AG09319 (cell line): ENCODE measurements at places on chromosomes 1 and 21.

DNA sequence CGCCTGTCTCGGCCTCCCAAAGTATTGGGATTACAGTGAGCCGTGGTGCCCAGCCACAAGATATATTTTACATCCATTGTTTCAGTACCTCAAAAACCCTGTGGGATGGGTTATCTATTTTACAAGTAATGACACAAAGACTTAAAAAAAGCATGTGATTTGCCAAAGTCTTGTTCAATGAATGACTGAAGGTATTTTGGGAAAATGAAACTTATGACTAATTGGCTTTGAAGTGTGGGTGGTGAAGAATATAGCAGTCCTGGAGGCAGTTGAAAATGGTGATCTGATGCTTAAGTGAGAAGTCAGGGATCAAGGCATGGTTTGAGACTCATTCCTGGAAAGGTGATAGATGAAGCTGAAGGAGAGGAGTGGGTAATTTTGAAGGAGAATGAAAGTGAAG, 3.0 kb downstream of the SWT1 start:
- no peak for DNase-seq

GRCh38 chr1:101178688-101179491, 57.9 kb upstream of the S1PR1 start:
- DNase-seq, result no peak

DNA sequence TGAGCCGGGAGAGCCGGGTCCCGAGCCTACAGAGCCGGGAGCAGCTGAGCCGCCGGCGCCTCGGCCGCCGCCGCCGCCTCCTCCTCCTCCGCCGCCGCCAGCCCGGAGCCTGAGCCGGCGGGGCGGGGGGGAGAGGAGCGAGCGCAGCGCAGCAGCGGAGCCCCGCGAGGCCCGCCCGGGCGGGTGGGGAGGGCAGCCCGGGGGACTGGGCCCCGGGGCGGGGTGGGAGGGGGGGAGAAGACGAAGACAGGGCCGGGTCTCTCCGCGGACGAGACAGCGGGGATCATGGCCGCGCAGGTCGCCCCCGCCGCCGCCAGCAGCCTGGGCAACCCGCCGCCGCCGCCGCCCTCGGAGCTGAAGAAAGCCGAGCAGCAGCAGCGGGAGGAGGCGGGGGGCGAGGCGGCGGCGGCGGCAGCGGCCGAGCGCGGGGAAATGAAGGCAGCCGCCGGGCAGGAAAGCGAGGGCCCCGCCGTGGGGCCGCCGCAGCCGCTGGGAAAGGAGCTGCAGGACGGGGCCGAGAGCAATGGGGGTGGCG, 371 bp downstream of the ARID1A start:
- no peak for DNase-seq

GRCh38 chr1:58123051-58123450, 423.5 kb downstream of the OMA1 start:
- DNase-seq, result no peak

DNA sequence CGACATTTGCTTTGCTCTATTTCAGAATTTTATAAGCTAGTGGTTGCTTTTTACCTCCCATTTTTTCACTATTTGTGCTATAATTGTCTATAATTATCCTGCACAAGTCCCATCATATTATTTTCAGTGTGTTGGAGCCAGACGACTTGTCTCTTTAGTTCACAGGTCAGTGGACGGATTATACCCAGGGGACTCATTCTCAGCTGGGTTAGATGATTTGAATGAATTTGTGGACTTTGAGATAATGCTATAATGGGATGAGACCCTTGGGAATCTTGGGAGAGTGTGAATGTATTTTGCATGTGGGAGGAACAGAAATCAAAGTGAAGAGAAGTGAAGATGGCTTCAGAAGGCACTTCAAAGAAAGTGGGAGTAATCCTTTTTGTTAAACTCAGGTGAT, 31.5 kb upstream of the KCNK1 start:
- DNase-seq, result no peak
